ENCODE measurements at places on chromosomes 11 and 22.

DNA sequence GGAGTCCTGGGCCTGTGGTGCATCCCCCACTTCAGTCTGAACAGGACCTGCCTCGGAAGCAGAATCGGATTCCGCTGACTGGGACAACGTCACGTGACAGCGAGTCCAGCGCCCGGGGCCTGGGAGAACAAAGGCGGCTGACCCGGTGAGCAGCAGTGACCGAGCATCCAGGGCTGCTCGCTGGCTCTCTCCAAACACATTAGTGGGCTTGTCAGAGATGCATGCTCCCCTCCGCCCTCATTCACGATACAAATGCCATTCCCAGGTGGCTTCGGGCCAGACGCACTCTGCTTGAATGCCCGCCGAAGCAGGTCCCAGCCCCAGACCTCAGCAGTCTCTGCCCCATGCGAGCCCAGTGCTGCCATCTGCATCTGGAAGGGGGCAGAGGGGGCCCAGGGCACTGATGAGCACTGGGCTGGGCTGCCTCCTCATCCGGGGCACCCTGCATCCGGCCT is 91.0 kb downstream of the WNT7B start:
- DNase-seq = no peak

GRCh38 chr11:110100476-110101240 is 7.5 kb downstream of the ZC3H12C start:
- no peak for DNase-seq

DNA sequence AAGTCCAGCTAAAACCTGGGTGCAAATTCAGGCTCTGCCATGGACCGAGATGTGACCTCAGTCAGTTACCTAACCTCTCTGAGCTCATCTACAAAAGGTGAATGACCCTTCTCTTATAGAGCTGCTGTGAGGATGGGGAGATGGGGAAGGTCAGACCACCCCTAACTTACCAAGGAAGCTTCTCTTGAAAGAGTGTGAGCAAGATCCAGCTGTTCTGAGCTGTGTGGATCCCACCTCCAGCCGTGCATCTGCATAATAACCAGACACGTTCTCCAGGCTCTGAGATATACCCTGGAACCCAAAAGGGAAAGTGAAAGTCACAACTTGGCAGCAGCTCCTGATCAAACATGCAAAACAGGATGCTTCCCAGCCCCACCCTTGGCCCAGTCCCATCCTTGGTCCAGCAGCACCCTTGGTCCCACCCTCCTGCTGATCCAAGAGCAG is at the start of gene APOL3:
Gene APOL3 (minus strand): TSS at position 257 of the 444 bp plus-strand sequence. CDS start 11,700 bp downstream, outside the sequence.
- DNase-seq = peak; percentile 68

GRCh38 chr11:76131671-76132631 is 74.4 kb downstream of the WNT11 start:
- DNase-seq = peak; percentile 12

GRCh38 chr22:28450109-28450508 is 229.5 kb downstream of the TTC28 start:
- no peak for DNase-seq

DNA sequence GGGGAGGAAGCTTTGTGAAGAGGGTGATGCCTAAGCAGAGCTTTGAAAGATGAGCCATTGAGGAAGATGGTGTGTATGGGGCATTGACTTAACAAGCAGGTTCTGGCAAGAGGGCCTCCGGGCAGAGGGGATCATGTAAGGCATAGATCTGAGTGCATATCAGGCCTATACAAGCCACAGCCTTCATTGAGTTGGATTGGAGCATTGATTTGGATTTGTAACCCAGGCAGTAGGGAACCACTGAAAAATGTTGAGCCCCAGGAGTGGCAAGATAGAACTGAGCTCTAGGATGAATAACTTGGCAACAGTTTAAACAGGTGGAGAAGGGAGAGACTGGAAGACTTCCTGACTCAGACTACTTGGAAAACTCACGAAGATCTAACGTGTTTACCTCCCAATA is 21.4 kb downstream of the PANX1 start:
- no peak for DNase-seq

DNA sequence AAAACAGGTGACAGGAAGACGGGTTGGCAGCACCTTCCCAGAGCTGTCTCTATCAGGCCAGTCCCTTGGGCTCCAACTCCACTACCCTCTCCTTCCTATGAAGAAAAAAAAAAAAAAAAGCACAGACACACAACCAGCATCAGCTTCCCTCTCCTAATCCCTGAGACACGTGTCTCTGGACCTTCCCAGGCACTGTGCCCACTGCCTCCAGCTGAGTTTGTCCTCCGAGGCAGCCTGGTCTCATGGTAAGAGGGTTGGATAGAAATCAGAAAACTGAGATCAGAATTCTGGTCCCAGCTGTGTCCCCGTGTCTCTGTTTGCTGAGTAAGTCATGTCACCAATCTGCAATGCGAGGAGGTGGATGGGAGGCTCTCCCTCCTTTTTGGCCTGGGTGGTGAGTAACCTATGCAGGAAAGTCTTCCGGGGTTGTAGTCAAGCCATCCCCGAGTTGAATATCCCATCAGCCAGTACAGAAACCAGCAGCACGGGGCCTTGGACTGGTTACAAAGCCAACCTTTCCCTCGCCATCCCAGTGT is 193.7 kb upstream of the TBCEL start:
- no peak for DNase-seq

GRCh38 chr11:116686866-116687265 is 85.9 kb downstream of the BUD13 start:
- DNase-seq = no peak

- DNase-seq = peak; percentile 30
These were observed 131.4 kb upstream of the C11orf58 start for GRCh38 chr11:16606784-16607674.

DNA sequence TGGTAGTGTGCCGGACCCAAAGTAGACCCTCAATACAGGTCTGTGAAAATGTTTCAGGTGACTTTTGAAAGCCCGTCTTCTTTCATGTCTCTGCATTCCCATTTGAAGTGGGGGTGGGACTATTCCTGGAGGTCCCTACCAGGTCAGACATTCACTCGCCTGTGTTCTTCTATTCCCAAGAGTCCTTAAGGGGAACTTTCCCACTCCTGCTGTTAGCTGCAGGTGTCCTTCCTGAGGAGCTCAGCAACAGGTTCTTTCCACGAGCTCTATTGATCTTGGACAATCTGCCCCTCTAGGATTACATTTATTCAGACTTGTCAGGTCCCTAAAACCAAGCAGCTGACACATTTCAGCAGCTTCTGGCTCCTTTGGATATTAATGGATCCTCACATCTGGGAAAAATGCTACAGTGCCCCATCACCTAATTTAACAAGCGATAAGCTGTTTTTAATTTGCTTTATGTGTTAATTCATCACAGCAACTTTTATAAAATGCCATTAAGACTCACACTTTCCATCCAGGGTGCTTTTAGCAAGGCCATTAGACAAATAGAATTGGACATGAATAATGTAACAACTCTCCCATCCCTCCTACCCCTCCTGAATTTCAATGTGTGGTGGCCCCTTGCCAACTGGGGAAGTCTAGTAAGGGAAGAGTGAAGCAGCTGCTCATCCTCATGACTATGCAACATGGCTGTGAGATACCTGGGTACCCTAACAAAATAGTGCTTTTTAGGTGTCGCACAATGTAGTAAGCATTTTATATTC is 259.5 kb upstream of the CCDC90B start:
- DNase-seq = no peak

- DNase-seq = no peak
These were observed 66.7 kb downstream of the EFCAB6 start for GRCh38 chr22:43745411-43745770.

- peak; percentile 46 for DNase-seq
These were observed 2.6 kb downstream of the TBC1D10A start for GRCh38 chr22:30324014-30324730.

DNA sequence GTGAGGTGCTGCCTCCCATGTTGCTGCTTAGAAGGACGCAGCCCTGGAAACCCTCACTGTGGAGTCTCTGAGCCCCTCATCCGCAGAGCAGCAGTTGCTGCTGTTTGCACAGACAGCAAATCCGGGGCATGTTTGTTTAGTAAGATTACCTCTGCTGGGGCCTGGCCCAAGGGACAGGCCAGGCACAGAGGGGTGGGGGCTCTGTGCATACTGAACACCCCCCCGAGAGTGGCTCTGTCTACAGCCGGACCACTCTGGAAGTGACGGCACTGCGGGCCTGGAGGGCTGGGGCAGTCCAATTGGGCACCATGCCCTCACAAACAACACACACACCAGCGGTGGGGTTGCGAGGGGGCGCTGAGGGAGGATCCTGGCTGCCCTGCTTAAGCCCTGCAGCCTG is 22.9 kb upstream of the CCDC188 start:
- no peak for DNase-seq

GRCh38 chr11:74398244-74399159 is at the start of gene PGM2L1:
Gene PGM2L1, minus strand, starts transcription at chr11:74398433. Its CDS starts 272 bp downstream, at chr11:74398161.
- DNase-seq = peak; percentile 97

- DNase-seq = no peak
These were observed 4.6 kb upstream of the ACCSL start for GRCh38 chr11:44043157-44043556.

- DNase-seq = no peak
These were observed 9.3 kb upstream of the SERPING1 start for GRCh38 chr11:57588046-57588710.

DNA sequence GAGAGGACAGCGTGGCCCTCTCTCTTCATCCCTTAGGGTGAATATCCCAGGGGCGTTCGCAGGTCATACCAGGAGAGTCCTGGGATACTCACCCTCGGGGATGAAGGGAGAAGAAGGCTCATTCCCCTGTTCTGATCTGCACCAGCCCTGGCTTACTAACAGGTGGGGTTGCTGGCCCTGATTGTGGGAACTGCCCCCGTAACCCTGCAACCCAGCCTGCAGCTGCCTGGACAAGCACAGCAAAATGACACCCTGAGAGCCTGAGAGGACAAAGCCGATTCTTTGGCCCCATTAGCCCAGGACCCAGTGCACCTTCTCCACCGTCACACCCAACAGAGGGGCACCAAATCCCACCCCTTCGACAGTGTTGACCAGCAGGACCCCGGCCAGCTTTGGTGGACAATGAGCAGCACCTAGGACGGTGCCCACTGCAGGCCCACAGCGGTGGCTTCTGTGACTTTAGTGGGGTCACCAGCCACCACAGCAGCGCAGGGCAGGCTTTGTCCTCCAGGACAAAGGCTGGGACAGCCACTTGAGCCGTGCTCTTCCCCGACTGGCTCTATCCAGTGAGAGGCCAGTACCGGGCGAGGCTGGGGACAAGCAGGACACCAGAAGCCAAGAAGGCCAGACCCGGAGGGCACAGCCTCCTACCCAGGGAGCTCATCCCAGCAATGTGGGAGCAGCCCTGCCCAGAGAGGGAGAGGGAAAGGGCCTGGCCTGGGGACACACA is 98.5 kb upstream of the RTL6 start:
- DNase-seq = no peak

DNA sequence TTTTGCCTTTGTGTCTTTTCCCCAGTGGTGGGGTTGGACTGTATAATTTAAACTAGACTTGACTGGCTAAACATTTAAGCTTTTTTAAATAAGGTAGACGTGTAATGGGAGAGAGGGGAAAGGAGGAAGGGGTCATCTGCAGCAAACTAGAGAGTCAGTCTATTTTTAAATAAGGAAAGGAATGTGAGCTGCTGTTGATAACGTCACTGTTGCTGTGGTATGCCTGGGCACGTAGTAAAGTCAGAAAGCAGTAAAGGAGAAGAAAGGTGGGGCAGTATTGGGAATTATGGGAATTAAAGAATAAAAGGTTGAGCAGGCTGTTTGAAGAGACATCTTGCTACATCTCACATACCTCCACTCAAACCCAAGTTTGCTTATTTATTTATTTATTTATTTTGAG is 80.4 kb upstream of the FSHB start:
- no peak for DNase-seq

- DNase-seq = no peak
These were observed 11.7 kb upstream of the MPEG1 start for GRCh38 chr11:59224351-59224928.

- DNase-seq = peak; percentile 79
These were observed 204.9 kb downstream of the CSNK2A3 start for GRCh38 chr11:11148104-11148509.

Data from astrocyte of the spinal cord (primary cell).